ENCODE measurements at places on chromosomes 1 and 21. TPM values are rescaled to one million over a fixed set of nuclear protein-coding genes. Genes with fewer than 3 reads are reported as not detected.

- no peak for DNase-seq
These were observed 29.1 kb downstream of the SLC19A1 start for GRCh38 chr21:45513003-45513717.

The MPZ gene
- 1.2 TPM for total RNA-seq

DNA sequence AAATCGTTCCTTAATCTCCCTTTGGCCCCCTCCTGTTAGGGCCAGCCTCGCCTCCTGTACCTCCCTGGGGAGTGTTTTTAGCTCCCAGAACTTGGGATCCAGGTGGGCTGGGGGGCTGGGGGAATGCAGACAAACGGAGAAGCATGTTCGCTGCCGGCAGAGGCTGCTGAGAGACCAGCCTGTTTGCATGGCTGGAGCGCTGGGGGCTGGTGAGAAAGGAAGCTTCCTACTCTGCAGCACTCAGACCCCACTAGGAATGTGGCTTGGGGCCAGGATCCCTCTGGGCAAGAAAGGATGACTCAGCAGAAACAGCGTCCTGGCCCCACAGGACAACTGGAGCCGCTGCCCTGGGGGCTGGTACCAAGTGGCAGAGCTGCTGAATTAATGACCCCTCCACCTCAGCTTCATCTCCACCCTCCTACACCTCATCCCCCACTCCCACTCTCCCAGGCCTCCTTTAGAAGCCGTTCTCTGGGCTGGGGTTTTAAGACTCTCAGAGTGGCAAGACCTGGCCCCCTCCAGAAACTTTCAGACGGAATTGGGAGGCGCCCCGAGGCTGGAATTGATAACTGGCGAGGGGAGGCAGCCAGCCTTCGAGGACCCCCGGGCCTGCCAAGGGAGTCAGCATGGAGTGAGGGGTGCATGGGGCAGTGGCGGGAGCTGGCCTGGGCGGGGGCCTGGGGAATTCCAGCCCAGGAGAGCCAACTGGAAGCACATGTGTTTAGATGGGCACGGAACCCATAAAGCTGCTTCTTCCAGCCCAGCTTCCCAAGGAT lies 28.5 kb upstream of the EPS8L3 start:
- peak; percentile 50 for DNase-seq

DNA sequence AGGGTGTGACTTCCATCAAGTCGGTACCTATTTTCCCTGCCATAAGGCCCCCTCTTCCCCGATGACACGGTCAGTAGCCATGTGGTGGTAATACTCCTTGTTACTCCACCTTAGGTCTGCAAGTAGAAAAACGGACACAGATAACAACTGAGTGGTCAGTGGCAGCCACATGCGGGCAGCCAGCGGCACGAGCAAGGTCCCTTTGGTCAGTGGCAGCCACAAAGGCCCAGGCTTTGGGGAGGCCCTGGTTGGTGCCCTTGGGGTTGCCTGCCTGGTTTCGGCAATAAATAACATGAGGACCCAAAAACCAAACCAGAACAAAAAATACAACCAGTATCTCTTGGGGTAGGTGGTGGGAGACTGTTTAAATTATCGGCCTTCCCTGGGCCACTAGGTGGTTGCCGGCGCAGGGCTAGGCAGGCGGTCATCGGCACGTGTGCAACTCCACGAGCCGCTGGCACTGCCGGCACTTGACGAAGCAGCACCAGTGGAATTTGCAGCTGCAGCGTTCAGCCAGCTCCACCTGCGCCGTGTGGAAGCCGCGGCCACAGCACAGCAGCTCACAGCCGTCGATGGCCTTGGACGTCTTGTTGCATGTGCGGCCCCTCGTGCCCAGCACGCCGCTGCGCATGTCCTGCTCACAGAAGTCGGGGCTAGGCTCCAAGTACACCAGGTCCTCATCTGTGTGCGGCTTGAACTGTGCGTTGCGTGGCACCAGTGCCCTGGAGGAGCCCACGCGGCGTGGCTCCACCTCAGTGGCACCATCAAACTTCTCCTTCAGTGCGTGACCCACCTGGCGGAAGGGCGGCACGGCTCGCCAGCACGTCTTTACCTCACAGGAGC lies 23.1 kb downstream of the WNT4 start:
- DNase-seq, result no peak

The RAP1GAP gene
- 0.94 TPM for total RNA-seq

DNA sequence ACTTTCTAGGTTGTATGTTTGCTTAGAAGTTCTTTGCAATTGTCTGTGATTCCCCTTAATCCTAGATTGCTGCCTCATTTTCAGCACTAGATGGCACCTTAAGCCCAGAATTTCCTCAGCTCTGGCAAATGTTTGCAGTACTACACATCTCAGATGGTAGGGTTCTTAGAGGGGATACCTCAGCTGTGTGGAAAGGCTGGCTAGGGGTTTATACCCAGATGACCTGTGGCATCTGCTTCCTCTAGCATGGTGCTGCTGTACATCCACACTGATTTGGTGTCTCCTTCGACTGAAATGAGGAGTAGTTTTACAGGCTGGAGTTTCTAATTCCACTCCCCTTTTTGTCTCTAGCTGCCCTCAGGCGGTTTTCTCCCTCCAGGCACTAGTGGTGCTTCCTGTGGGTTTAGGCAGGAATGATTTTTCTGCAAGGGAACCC lies 23.5 kb downstream of the ASB17 start:
- peak; percentile 19 for DNase-seq

- DNase-seq, result no peak
These were observed 567.3 kb upstream of the CXADR start for GRCh38 chr21:16945580-16945979.

DNA sequence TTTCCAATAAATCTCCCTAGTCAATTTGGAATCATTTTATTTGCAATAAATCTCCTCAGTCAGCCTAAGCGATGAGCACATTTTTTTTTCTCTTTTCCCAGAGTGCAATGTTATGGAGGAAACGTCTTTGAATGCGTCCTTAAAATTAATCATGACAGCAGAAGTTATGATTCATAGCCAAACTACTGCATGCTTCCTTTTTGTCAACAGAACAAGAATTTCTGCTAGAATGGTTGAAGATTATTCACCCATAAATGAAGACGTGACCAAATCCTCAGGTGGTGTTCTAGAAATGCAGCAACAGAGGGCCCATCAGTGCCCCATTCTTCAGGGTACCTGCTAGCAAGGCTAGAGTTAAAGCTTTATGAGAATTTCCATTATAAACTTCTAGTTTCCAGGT lies 407.9 kb upstream of the PKN2 start:
- peak; percentile 25 for DNase-seq

DNA sequence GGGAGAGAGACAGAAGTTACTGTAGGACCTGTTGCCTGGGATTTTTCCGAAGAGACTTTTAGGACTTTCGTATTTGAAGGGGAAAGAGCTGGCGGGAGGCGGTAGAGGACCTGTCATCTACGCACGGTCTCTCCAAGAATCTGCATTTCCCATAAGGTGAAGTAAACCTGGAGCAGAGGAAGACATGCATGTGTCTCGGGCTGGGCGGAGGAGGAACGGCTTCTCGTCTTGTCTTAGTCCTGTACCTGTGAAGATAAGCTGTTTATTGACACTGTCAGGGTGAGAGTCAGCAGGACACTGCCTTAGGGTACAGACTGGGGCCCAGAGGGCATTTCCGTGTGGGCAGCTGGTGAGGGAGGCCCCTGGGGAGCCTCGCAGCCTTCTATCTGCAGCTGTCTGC lies 123.4 kb upstream of the COL6A1 start:
- DNase-seq, result no peak

The C1orf94 gene
- total RNA-seq, result not detected

The GUCA2B gene
- total RNA-seq, result not detected

The KRTAP12-2 gene
- not detected for total RNA-seq

- no peak for DNase-seq
These were observed 10.2 kb downstream of the THEMIS2 start for GRCh38 chr1:27882543-27882903.

DNA sequence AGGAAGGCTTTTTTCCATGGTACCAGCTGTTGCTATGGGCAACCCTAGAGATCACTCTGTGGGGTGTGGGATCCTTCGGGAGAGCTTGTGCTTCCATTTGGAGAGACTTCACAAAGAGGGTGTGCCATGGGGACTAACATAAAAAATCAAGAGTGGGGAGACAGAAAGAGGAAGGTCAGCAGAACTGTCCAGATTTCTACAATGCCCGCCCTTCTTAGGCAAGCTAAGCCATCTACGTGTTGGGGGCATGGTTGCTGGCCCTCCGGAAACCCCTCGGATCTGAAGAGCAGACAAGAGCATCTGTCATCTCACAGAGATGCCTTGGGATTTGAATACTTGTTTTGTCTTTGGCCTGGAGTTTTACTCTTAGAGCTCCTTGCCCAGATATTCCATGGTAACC lies 83.9 kb upstream of the ZNF648 start:
- no peak for DNase-seq

The NTMT2 gene
- not detected for total RNA-seq

The TLCD4 gene
- 5.4 TPM for total RNA-seq

GRCh38 chr1:200896531-200897196 lies 2.0 kb downstream of the INAVA start:
- DNase-seq, result peak; percentile 67

The PRAMEF20 gene
- not detected for total RNA-seq

The FABP3 gene
- 10.2 TPM for total RNA-seq

The SLC6A9 gene
- total RNA-seq, result 4.1 TPM

- DNase-seq, result no peak
These were observed 9.7 kb upstream of the COL8A2 start for GRCh38 chr1:36134505-36135329.

- DNase-seq, result no peak
These were observed 274.2 kb downstream of the GRIK3 start for GRCh38 chr1:36760081-36760480.

The DDAH1 gene
- total RNA-seq, result 50.9 TPM

The SLAMF6 gene
- not detected for total RNA-seq

The MROH9 gene
- total RNA-seq, result not detected

The APCS gene
- total RNA-seq, result not detected

- DNase-seq, result no peak
These were observed at the start of gene SLC27A3 for GRCh38 chr1:153774780-153775457. Gene SLC27A3, plus strand, starts transcription at chr1:153775407. Its CDS starts 91 bp downstream, at chr1:153775498.

GRCh38 chr21:39004634-39005501 lies 178.4 kb downstream of the PSMG1 start:
- DNase-seq, result no peak

GRCh38 chr1:115496904-115497527 lies 144.8 kb upstream of the VANGL1 start:
- DNase-seq, result peak; percentile 66

- DNase-seq, result no peak
These were observed 262.8 kb downstream of the LMO4 start for GRCh38 chr1:87591492-87591891.

The SHISA4 gene
- total RNA-seq, result 22.4 TPM

The RPS6KA1 gene
- total RNA-seq, result 66.5 TPM

The SPRR4 gene
- total RNA-seq, result not detected

- DNase-seq, result peak; percentile 95
These were observed 60.7 kb upstream of the FMN2 start for GRCh38 chr1:240031009-240031408.

GRCh38 chr1:31955917-31956736 lies 18.0 kb upstream of the PTP4A2 start:
- DNase-seq, result peak; percentile 97

- no peak for DNase-seq
These were observed 56.2 kb downstream of the LACTBL1 start for GRCh38 chr1:22916471-22916820.

- no peak for DNase-seq
These were observed 146.8 kb upstream of the MAGI3 start for GRCh38 chr1:113243529-113243928.

The MEX3A gene
- 19.0 TPM for total RNA-seq

DNA sequence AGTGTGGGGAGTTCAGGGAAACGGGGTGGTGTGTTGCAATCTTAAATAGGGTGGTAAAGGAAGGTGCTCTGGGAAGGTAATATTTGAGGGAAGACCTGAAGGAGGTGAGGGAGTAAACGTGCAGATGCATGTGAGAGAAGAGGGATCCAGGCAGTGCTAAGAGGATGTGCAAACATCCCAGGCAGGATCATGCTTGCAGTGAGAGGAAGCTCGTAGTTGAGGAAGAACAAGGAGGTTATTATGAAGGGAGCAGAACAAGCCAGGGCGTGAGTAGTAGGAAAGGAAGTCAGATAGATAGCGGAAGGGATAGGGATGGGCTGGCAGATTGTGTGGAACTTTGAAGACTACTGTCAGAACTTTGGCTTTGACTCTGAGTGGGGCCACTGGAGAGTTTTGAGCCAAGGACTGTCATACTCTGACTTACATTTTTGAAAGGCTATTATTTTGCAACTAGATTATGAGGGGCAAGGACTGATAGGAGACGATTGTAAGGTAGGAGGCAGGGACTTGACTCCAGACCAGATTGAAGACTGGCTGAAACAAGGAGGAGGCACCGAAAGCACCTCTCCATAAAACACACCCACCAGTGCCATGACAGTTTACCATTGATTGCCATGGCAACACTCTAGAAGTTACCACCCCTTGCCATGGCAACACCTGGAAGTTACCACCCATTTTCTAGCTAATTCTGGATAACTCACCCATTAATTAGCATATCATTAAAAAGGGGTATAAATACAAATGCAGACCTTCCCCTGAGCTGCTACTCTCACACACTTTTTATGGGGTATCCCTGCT lies 67.0 kb downstream of the XCL2 start:
- DNase-seq, result no peak

The MAP1LC3C gene
- total RNA-seq, result 0.12 TPM

DNA sequence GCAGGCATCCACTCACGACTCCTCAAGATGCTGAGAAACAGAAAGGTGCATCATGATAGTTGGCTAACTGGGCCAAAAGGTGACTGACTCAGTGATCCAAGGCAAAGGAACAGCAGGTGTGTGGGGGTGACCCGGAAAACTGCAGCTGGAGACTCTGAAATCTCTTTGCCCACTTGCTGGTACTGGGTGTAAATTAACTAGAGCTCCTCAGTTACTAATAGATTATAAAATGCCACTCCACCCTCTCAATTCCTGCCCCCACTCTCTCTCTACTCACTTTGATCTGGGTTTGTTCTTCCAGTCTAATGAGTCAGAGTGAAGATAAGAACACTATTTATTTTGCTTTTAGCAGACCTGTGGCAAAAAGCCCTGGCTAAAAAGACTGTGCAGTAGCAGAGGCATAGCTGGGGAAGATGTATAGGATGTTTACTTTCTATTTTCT lies 7.2 kb upstream of the PIGC start:
- no peak for DNase-seq

GRCh38 chr1:118486199-118486598 lies 301.2 kb upstream of the SPAG17 start:
- DNase-seq, result no peak

The RNU1-4 gene
- under 0.01 TPM for total RNA-seq

The EXTL1 gene
- total RNA-seq, result 0.07 TPM

- DNase-seq, result peak; percentile 99
These were observed 2.8 kb upstream of the PHC2 start for GRCh38 chr1:33433509-33434362.

DNA sequence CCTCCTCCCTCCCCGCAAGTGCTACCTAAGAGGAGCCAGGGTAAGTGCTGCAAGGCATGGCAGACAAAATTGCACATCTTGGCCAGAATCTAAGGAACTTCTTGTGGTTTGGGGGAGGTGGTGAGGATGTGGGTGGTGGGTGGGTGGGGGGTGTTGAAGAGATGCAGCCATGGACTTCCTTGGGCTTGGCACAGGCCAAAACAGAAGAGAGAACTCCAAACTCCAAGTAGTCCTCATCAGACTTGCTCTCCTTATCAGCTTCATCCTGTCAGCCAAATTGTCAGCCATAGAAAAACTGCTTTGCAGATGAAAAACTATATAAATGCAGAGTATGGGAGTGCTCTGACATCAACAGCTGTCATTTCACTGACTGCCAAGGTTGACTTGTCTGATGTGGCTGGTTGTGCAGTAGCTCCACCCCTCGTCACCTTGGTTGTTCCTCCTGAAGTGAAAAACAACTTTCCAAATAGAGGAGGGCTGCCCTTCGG lies 7.1 kb downstream of the AMIGO1 start:
- DNase-seq, result no peak
